Activated T-helper 17 cell treated with anti-CD3 and anti-CD28 coated beads, Interleukin-2, amount 50 U/mL, for 72 hours (primary cell): ENCODE measurements at places on chromosomes 1 and 21. TPM values are rescaled to one million over a fixed set of nuclear protein-coding genes. Genes with fewer than 3 reads are reported as not detected.

The CLCA1 gene
- total RNA-seq = not detected

The C1orf210 gene
- not detected for total RNA-seq

GRCh38 chr1:211893260-211893659 lies 62.7 kb upstream of the LPGAT1 start:
- no peak for ATAC-seq

- ATAC-seq = no peak
Measured at GRCh38 chr1:93801471-93801870, 77.5 kb downstream of the DNTTIP2 start.

- ATAC-seq = peak; percentile 43
Measured at GRCh38 chr1:37890378-37891014, 31.1 kb upstream of the MTF1 start.
